ENCODE measurements at places on chromosomes 7 and 10.

DNA sequence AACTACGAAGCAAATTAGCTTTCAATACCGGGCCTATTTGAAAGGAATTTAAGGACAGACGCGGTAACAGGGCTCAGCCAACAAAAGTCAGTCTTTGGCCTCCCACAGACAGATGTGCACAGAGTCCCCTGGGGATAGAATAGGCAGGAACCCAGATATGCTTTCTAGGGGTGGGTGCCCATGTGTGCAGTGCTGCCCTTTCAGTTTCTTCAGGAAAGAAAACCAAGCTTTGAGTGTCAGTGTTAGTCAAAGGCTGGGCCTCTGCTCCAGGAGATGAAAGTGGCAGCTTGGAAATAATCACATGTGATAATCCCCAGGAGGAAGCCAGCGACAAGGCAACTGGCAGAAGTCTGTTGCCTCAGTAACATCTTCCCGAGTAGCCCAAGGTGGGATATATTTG is 43.8 kb upstream of the CSTF2T start:
- no peak for DNase-seq

DNA sequence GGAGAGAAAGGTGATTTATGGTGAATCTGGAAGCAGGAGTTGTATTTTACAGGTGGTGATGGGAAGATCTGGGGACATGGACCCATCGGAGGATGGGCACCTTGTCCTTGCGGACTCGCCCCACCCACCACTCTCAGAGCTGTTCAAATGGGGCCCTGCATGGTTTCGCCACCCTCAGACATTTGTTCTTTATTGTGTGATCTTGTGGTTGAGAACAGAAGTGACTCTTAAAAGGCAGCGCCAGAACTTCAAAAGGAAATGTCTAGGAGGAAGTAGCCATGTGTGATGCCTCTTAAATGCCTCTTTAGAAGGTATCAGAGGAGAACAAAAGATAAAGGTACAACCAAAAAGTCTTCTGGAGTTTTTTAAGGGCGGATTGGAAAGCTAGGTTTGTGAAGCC is 205.7 kb downstream of the KIAA1217 start:
- DNase-seq, result no peak

GRCh38 chr10:7826971-7827370 is 8.7 kb downstream of the TAF3 start:
- peak; percentile 34 for DNase-seq

- no peak for DNase-seq
These were observed 744 bp downstream of the FRAT2 start for GRCh38 chr10:97333601-97334369.

DNA sequence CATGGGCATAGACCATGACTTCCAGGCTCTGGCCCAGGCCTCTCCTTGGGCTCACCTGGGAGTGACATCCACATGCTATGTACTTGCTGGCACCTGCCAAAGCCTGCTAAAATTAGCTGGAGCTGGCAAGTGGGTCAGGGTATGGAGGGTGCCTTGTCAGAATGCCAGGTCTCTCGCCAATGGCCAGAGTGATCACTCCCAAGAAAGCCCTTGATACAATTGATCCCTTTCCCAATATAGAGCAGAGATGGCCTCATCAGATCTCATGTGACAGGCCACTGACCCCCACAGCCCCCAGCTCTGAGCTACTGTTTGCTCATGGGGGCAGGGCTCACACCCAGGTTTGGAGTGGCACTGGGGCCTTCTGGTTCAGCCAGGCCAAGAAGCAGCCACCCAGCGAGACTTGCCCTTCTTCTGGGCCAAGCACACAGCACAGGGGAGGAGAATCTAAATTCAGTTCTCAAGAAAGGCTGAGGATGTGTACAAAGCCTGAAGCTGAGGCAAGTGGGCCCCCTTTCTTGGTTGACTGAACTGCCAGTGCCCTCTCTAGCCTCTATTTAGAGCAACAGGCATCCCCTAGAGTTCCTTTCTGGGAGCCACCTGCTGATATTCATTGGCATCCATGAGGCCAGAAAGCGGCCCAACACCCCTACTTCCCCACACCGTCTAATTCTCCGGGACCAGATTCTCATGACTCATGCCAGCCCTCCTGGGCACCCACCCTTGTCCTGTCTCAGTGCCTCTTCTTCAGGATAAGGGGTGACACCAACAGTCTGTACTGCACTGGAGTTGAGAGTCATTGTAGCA is 18.9 kb upstream of the MYL7 start:
- DNase-seq, result no peak

DNA sequence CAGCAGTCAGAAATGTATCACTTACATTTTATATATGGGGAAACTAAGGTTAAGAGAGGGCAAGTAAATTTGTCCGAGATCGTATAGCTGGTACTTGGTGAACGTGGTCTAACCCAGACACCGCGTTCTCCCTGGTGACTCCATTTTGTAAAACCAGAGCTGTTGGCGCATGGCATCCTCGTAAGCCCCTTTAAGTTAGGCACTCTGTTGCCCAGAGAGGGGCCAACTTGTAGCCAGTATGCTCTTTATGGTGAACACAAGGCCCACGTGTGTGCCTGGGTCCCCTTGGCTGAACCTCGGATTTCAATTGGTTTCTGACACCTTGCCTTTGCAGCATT is 39.7 kb upstream of the ZNF518A start:
- DNase-seq, result no peak

DNA sequence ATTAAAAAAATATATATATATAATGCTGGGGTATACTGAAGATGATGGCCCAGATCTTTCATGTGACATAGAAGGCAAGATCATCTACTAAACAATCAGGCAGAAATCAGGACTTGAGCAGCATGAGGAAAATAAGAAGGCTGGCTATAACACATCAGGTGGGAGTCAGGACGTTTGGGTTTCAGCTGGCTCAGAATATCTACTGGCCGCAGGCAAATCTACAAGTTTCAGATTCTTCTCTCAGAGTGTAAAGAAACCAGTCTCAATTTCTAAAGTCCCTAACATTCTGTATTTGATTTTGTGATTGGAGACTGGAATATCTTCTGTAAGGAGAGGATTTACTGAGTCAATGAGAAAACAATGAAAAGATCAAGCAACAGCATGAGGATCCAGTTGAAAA is 37.7 kb upstream of the FAM3C start:
- no peak for DNase-seq

DNA sequence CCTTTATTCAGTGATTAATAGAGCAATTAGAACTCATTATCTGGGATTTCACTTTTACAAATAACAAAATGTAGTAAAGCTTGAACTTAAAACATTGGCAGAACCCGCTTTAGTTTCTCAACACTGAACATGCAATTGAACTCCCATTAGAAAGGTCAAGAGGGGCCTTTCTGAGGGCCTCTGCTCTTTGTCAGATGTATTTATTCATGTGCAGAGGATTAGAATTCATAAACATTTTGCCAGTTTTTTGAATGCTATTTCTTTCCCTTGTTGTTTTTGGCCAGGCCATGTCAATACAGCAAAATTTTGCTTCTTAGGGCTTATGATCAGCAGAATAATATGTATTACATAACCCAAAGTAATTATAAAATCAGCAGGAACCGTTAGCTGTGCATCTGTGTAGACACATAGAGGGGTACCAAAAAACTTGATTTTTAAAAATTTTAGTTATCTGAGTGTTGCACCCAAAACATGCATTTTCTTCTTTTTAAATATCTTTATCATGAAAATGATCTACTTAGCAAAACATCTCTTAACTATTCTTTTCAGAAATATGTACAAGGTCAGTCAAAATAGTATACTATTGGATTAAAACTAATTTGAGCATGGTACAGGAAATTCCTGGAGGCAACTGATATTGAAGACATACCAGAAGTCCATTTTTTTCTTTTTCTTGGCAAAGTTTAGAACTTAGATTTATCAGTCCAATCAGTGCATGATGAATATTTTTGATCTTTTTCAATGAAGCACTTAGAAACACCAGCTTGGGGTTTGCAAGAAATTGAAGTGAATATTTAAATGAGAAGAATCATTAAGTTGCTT is 177.5 kb downstream of the TWIST1 start:
- no peak for DNase-seq

DNA sequence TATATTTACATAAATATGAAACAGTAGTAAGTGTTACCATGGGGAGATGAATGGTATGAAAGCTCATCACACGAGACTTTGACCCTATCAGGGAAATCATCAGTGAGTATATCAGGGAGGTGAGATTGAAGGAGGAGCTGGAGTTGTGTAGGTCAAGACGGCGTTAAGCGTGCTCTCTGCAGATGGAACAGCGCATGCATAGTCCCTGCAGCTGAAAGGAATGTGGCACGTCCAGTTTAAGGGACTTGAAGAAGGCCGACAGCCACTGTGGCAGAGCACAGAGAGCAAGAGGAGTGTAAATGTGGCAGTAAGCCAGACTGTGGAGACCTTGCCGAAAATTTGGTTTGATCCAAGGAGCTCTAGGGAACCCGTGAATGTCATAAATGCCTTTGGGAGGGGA is 38.9 kb downstream of the POU6F2 start:
- DNase-seq, result no peak

- no peak for DNase-seq
These were observed 363.1 kb downstream of the RPS24 start for GRCh38 chr10:78396754-78397153.

- peak; percentile 12 for DNase-seq
These were observed 168.2 kb downstream of the SND1 start for GRCh38 chr7:127819975-127820731.

GRCh38 chr10:46560381-46560780 is 3.9 kb upstream of the GPRIN2 start:
- DNase-seq, result no peak

DNA sequence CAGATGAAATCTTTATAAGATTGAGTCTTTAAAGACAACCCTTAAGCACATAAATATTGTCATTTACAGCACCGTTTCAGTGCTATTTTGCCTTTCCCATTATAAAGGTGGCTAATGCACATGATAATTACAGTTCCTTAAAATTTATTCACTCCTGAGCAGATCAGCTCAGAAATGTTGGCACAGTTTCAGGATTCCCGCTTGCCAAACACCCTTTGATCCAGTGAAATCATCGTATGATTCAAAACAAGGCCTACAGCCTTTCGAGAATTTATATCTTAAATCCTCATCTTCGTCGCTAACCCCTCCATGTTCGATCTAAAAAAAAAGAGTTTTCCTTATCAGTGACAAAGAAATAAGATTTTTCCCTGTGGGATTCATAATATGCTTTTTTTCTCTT is 14.1 kb upstream of the SOSTDC1 start:
- no peak for DNase-seq

- DNase-seq, result no peak
These were observed 30.8 kb downstream of the SLC37A3 start for GRCh38 chr7:140367528-140367927.

DNA sequence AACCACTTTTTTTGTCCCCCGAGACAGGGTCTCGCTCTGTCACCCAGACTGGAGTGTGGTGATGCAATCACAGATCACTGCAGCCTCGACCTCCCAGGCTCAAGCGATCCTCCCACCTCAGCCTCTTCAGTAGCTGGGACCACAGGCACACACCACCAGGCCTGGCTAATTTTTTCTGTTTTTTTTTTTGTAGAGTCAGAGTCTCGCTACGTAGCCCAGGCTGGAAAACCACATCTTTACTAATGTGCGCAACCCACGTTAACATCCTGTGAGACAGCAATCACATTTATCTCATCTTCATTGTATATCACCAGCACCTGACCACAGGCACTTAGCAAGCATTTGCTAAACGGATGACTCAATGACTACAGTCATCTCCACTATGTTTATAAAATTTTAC is 77.8 kb upstream of the ATP6V0A4 start:
- peak; percentile 42 for DNase-seq

DNA sequence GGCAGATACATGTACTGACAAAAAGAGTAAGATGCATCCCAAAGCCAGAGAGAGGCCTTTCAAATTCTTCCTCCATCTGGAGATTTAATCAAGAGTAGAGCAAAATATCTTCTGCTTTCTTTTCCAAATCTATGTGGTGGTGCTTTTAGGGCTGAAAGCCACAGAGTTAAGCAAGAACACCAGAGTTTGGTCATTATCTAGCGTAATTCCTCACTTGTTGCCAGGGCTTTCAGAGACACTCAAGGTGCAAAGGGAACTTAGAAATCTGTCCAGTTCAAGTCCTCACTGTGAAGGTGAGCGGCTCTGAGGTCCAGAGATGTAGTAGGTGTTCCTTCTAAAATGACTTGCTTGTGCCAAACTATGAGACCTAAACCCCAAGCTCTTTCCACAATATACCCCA is 10.9 kb upstream of the NFE2L3 start:
- no peak for DNase-seq

- no peak for DNase-seq
These were observed 139.0 kb upstream of the ADCY1 start for GRCh38 chr7:45435131-45435530.

DNA sequence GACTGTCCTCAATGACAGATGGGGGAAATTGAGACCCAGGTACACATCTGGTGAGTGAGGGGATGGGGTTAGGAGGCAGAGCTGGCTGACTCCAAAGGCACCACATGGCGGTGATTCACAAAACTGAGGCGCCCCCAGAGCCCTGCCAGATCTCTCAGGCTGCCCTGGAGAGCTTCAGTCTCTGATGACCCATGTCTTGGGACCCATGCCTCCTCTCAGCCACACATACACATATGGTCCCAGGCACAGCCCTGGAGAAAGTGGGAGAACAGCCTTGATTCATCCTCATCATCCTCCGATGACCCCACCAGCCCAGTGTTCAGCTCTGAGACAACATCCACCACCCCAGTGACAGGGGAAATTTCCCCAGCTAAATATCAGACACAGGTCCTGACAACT is 426.0 kb downstream of the RPS24 start:
- no peak for DNase-seq

- no peak for DNase-seq
These were observed 2.6 kb upstream of the MYL7 start for GRCh38 chr7:44143646-44144250.

GRCh38 chr7:139909379-139910050 is 80.5 kb downstream of the TBXAS1 start:
- DNase-seq, result no peak

All from H54 (cell line).